ENCODE measurements at places on chromosomes 11 and 22.

DNA sequence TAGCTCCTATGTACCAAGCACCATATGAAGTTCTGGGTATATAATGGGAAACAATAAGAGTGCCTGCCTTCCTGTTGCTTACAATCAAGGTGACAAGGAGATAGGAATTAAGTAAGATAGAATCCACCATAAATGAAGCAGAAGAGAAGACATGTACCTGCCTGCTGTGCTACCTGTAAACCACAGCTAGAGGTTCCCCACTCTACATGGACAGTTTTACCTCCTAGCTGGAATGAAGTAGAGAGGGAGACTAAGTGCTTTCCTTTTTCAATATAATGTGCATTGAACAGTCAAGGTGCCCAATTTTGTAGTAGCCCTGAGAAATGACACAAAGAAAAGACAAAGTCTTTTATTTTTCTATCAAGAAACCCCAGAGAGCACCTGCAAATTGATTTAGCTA is 984.6 kb downstream of the DLG2 start:
- DNase-seq: no peak

GRCh38 chr11:12008790-12009616 is 577 bp upstream of the DKK3 start:
- DNase-seq: no peak

DNA sequence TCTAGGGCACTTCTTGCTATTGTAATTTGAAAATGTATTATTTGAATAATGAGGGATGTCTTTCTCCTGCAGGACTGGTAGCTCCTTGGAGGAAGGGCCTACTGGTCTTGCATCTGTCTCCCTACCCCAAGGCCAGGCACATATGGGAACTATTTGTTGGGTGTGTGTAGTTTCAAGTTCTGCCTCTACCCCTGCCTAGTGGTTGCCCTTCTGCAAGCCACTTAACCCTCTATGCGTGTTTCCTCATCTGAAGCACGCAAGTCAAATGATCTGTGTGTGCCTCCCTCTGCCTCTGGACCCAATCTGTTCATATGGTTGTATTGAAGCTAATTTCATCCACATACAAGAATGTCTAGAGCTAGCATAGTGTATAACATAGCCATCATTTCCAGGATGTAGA is 67.0 kb downstream of the WNT11 start:
- no peak for DNase-seq

- DNase-seq: no peak
Measured at GRCh38 chr22:31400023-31400397, 606 bp downstream of the DRG1 start.

GRCh38 chr11:72190631-72191071 is 1.3 kb upstream of the FOLR1 start:
- no peak for DNase-seq

- no peak for DNase-seq
Measured at GRCh38 chr22:27318516-27318915, 483.0 kb downstream of the MN1 start.

- peak; percentile 55 for DNase-seq
Measured at GRCh38 chr22:25057013-25057881, 104.7 kb downstream of the KIAA1671 start.

GRCh38 chr22:30824096-30824495 is 129.4 kb downstream of the OSBP2 start:
- DNase-seq: no peak

- DNase-seq: no peak
Measured at GRCh38 chr11:16554361-16554760, 184.1 kb upstream of the C11orf58 start.

GRCh38 chr11:78170874-78171549 is 17.4 kb downstream of the KCTD21 start:
- no peak for DNase-seq

GRCh38 chr11:131486100-131486499 is 115.7 kb downstream of the NTM start:
- DNase-seq: no peak

- no peak for DNase-seq
Measured at GRCh38 chr11:89249196-89249595, 71.5 kb downstream of the TYR start.

GRCh38 chr11:68436985-68437926 is 23.3 kb upstream of the PPP6R3 start:
- no peak for DNase-seq

- no peak for DNase-seq
Measured at GRCh38 chr11:36098853-36099375, 155.1 kb downstream of the LDLRAD3 start.

GRCh38 chr22:38751422-38752346 is 4.1 kb downstream of the SUN2 start:
- DNase-seq: peak; percentile 56

GRCh38 chr11:97703851-97704250 is 1314.0 kb downstream of the JRKL start:
- DNase-seq: no peak
